Mesothelial cell of epicardium (in vitro differentiated cells): ENCODE measurements at places on chromosomes 6 and 20.

- peaks cover 13% of the 10 kb centered on the region for H3K27me3 ChIP-seq
- no peaks in the 10 kb centered on the region for H3K36me3 ChIP-seq
- peaks cover 25% of the 10 kb centered on the region for H3K4me1 ChIP-seq
- H3K27ac ChIP-seq = no peak overlapping the region
Measured at GRCh38 chr6:1049170-1049569, 262.7 kb upstream of the FOXQ1 start.

GRCh38 chr6:148984531-148985056, 237.8 kb downstream of the UST start:
- no peak for DNase-seq
- H3K4me3 ChIP-seq = no peak overlapping the region
- H3K36me3 ChIP-seq = peaks cover 4% of the 10 kb centered on the region
- H3K4me1 ChIP-seq = peaks cover 26% of the 10 kb centered on the region
- H3K27ac ChIP-seq = no peak overlapping the region
- no peaks in the 10 kb centered on the region for H3K27me3 ChIP-seq

- no peaks in the 10 kb centered on the region for H3K36me3 ChIP-seq
- H3K4me3 ChIP-seq = no peak overlapping the region
- peaks cover 2% of the 10 kb centered on the region for H3K4me1 ChIP-seq
- no peak overlapping the region for H3K27ac ChIP-seq
- no peak for DNase-seq
Measured at GRCh38 chr6:150343434-150343833, 25.4 kb upstream of the IYD start.

- no peaks in the 10 kb centered on the region for H3K4me1 ChIP-seq
- H3K4me3 ChIP-seq = no peak overlapping the region
- no peaks in the 10 kb centered on the region for H3K36me3 ChIP-seq
Measured at GRCh38 chr6:6218759-6219085, 101.7 kb downstream of the F13A1 start.

DNA sequence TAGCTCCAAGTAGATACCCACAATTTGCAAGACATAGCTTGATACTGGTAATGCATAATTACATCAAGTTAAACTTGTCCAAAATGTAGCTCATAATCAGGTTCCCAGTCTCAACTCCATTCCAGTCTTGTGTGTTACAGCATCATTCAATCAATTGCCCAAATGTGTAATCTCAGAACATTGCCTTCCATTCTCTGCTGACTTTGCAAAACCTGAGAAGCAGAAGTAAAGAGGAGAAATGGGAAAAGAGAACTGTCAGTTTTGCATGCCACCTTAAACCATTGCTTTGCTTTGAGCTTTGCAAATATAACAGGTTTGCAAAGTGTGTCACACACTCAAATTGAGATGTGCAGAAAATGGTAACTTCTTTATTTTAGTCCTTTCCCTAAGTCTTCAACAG, 40.3 kb upstream of the CNKSR3 start:
- no peak for DNase-seq
- H3K27ac ChIP-seq = no peak overlapping the region
- no peaks in the 10 kb centered on the region for H3K27me3 ChIP-seq
- H3K4me3 ChIP-seq = no peak overlapping the region
- H3K4me1 ChIP-seq = peaks cover 40% of the 10 kb centered on the region

GRCh38 chr6:71402096-71402495, 113.5 kb downstream of the OGFRL1 start:
- H3K4me1 ChIP-seq = peaks cover 65% of the 10 kb centered on the region
- no peaks in the 10 kb centered on the region for H3K27me3 ChIP-seq
- DNase-seq = no peak

GRCh38 chr6:2810092-2810671, 31.5 kb downstream of the SERPINB1 start:
- no peaks in the 10 kb centered on the region for H3K27me3 ChIP-seq
- peaks cover 6% of the 10 kb centered on the region for H3K36me3 ChIP-seq
- H3K4me3 ChIP-seq = no peak overlapping the region

GRCh38 chr6:63371104-63371715, 51.4 kb upstream of the LGSN start:
- no peaks in the 10 kb centered on the region for H3K36me3 ChIP-seq
- no peak overlapping the region for H3K4me3 ChIP-seq
- no peak overlapping the region for H3K27ac ChIP-seq
- peaks cover 4% of the 10 kb centered on the region for H3K4me1 ChIP-seq

DNA sequence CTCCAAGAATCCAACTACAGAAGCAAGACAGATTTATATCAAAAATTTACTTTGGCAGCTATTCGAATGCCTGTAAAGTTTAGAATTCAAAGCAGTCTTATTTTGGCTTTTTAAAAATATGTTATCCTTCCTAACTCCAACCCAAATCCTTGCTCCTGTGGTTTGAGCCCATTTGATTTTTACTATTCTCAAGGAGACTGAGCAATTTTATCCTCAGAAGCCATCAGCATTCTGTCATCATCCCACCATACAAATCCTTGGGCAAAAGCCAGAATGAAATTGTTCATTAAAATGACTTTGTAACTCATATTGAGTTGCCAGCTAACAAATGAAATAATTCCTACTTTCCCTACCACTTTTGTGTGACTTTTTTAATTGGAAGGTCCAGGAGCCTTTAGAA, 392.8 kb downstream of the ADGRB3 start:
- H3K27ac ChIP-seq = no peak overlapping the region
- no peak overlapping the region for H3K4me3 ChIP-seq
- no peak for DNase-seq
- no peaks in the 10 kb centered on the region for H3K36me3 ChIP-seq
- H3K27me3 ChIP-seq = no peaks in the 10 kb centered on the region

DNA sequence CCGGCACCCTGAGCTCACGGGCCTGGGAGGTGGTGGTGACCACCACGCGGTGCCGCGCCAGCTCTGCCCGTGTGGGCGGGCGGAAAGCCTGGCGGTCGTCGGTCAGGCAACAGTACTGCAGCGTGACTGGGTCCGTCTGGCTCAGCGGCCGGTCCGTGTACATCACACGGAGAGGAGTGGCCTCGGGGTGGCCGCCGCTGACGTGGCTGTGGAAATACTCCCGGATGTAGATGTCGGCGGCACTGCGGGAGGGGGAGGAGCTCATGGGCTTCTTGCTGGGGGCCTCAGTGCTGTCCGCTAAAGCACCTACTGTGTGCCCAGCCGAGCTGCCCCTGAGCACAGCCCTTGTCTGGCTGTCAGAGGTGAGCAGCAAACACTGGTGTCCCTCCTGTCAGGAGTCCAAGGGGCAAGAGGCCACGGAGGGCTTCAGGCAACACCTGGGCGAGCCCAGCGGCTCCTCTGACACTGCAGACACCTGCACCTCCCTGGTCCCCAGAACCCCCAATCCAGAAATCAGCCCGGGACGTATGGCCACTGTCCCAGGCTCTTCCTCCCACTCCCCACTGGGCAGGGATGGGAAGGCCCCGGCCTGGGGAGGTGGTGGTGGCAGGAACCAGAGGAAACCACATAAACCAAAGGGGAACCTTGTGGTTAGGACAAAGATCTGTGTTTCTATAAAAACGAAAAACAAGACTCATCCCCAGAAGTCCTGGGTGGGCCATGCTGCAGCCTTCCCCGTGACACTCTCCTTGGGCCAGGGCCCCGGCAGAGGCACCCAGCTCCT, 6.5 kb downstream of the HELZ2 start:
- H3K4me1 ChIP-seq = no peaks in the 10 kb centered on the region
- no peaks in the 10 kb centered on the region for H3K27me3 ChIP-seq
- no peaks in the 10 kb centered on the region for H3K36me3 ChIP-seq
- DNase-seq = no peak

- H3K27ac ChIP-seq = no peak overlapping the region
- peaks cover 21% of the 10 kb centered on the region for H3K4me1 ChIP-seq
- no peak overlapping the region for H3K4me3 ChIP-seq
- H3K27me3 ChIP-seq = no peaks in the 10 kb centered on the region
- peaks cover 40% of the 10 kb centered on the region for H3K36me3 ChIP-seq
Measured at GRCh38 chr6:116426551-116426950, 34.6 kb upstream of the CALHM6 start.

DNA sequence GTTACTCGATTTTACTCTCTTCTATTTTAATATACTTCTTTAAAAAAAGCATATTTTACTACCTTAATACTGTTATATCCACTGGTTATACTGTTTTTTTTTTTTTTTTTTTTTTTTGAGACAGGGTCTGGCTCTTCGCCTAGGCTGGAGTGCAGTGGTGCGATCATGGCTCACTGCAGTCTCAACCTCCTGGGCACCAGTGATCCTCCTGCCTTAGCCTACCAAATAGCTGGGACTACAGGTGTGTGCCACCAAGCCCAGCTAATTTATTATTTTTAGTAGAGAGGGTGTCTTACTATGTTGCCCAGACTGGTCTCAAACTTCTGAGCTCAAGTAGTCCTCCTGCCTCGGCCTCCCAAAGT, 170.7 kb downstream of the DOK5 start:
- no peak overlapping the region for H3K4me3 ChIP-seq
- H3K4me1 ChIP-seq = peaks cover 5% of the 10 kb centered on the region
- DNase-seq = no peak

DNA sequence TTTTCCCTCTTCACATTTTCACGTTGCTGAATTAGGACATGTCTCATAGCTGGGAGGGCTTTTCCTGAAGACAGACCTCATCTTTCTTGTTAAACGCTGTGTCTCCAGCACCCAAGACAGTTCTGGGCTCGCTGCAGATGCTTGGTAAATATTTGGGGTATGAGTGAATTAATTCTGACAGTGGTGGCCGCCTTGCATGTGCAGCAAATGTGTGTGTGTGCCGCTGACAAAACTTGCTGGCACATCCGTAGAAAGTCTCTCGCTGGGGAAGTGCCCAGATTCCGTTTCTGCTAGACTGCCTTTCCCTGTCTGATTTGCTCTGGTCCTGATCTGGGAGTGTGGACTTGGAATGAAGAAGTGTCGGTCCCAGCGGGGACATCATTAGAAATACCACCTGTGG, 48.2 kb upstream of the ZNFX1 start:
- no peaks in the 10 kb centered on the region for H3K36me3 ChIP-seq
- no peaks in the 10 kb centered on the region for H3K4me1 ChIP-seq
- no peak overlapping the region for H3K27ac ChIP-seq
- no peak for DNase-seq
- no peak overlapping the region for H3K4me3 ChIP-seq

- DNase-seq = no peak
- H3K27me3 ChIP-seq = peaks cover 10% of the 10 kb centered on the region
- no peak overlapping the region for H3K27ac ChIP-seq
Measured at GRCh38 chr20:813390-813789, 20.1 kb upstream of the FAM110A start.

GRCh38 chr6:69813508-69813907, 16.7 kb upstream of the LMBRD1 start:
- DNase-seq = no peak
- no peak overlapping the region for H3K27ac ChIP-seq
- peaks cover 21% of the 10 kb centered on the region for H3K4me1 ChIP-seq
- H3K4me3 ChIP-seq = no peak overlapping the region
- H3K27me3 ChIP-seq = no peaks in the 10 kb centered on the region

DNA sequence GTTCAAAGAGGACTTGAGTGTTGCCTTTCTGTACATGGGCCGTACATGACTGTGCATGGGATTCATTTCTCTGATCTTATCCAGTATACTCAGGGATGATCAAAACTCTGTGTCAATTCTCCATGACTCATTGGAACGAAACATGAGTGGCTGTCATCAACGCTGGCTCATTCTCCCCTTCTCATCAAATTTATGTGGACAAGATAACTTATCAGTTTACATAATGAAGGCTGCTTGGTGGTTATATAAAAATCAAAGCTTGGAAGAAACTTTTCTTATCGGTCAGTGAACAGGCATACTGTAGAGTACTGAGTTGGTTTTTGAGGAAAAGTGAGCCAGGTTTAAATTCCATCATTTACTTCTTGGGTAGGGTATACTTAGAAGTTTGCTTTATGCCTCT, 24.9 kb downstream of the CRISP1 start:
- DNase-seq = no peak
- H3K27ac ChIP-seq = no peak overlapping the region
- H3K4me1 ChIP-seq = no peaks in the 10 kb centered on the region
- H3K4me3 ChIP-seq = no peak overlapping the region
- no peaks in the 10 kb centered on the region for H3K27me3 ChIP-seq
- no peaks in the 10 kb centered on the region for H3K36me3 ChIP-seq

- DNase-seq = no peak
- no peaks in the 10 kb centered on the region for H3K27me3 ChIP-seq
- peak overlapping the region; percentile 100 for H3K27ac ChIP-seq
- H3K4me1 ChIP-seq = peaks cover 26% of the 10 kb centered on the region
- peak overlapping the region; percentile 99 for H3K4me3 ChIP-seq
Measured at GRCh38 chr6:10695086-10695657, 400 bp downstream of the PAK1IP1 start.

GRCh38 chr6:5490501-5491069, 229.3 kb downstream of the FARS2 start:
- H3K27me3 ChIP-seq = no peaks in the 10 kb centered on the region
- peaks cover 2% of the 10 kb centered on the region for H3K36me3 ChIP-seq
- H3K4me1 ChIP-seq = no peaks in the 10 kb centered on the region
- no peak overlapping the region for H3K27ac ChIP-seq
